Left kidney (tissue), 8 donors: ENCODE measurements at places on chromosomes 5 and 9.

GRCh38 chr5:143924311-143924978 lies 112.5 kb downstream of the HMHB1 start:
- no peak for DNase-seq

DNA sequence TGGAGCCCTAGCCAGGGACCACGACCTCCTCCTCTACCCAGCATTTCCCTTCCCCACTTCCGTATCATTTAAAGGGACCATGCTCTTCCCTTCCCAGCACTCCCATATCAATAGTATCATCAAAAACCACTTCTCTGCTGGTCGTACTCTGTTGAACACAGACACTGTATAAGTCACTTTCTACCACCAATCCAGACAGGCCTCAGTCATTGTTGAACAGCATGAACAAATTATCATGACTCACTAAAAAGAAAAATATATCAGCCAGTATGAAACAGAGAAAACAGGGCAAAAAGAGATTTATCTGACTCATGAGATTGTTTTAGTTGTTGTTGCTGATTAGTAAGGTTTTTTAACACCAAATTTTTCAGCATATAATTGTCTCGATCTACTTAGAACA lies 89.8 kb downstream of the CDKN2A start:
- DNase-seq, result no peak

GRCh38 chr5:1545805-1546355 lies 22.1 kb upstream of the LPCAT1 start:
- no peak for DNase-seq

- no peak for DNase-seq
Observed at GRCh38 chr5:57817001-57817453, 334.4 kb upstream of the ACTBL2 start.

- DNase-seq, result no peak
Observed at GRCh38 chr9:3888497-3888858, 362.7 kb upstream of the RFX3 start.

GRCh38 chr9:90365666-90366065 lies 277.0 kb downstream of the DIRAS2 start:
- DNase-seq, result no peak

GRCh38 chr9:134597041-134597913 lies 44.3 kb upstream of the COL5A1 start:
- no peak for DNase-seq

DNA sequence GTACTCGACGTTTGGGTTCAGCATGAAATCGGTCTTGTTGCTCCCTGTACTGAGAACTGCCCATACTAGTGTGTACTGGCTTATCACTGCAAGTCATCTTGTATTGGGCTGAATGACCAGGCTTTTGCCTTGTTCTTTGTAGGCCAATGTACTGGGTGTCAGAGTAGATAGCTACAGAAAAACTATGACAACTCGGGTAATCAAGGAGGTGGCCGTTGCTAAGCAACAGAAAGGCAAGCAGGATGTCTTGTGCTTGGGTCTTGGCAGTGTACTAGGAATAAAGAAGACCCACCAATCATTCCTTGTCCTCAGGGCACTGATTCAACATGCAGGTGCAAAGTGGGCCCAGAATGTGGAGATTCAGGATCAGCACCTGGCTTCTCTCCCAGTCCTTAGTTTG lies 11.9 kb upstream of the SHISAL2B start:
- no peak for DNase-seq

GRCh38 chr9:83432877-83433550 lies 105.2 kb downstream of the FRMD3 start:
- no peak for DNase-seq

DNA sequence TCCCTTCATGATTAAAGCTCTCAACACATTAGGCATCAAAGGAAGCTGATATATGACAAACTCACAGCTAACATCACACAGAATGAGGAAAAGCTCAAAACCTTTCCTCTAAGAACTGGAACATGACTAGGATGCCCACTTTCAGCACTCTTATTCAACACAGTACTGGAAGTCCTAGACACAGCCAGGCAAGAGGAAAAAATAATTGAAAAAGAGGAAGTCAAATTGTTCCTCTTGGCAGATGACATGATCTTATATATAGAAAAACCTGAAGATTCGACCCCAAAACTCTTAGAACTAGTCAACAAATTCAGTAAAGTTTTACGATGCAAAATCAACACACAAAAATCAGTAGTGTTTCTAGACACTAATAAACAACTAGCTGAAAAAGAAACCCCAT lies 144.3 kb upstream of the NREP start:
- DNase-seq, result no peak

- no peak for DNase-seq
Observed at GRCh38 chr9:128771094-128771721, 519 bp downstream of the ZER1 start.

- DNase-seq, result no peak
Observed at GRCh38 chr5:146112476-146112875, 7.1 kb upstream of the PLAC8L1 start.

GRCh38 chr9:129204840-129205239 lies 26.8 kb upstream of the IER5L start:
- no peak for DNase-seq

DNA sequence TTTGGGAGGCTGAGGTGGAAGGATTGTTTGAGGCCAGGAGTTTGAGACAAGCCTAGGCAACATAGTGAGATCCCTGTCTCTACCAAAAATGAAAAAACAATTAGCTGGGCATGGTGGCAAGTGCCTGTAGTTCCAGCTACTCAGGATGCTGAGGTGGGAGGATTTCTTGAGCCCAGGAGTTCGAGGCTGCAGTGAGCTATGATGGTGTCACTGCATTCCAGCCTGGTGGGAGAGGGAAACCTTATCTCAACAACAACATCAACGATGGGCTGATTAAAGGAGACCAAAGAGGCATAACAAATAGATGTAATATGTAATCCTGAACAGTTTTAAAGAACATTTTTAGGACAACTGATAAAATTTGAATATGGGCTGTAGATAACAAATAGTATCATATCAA lies 34.2 kb upstream of the PANK3 start:
- DNase-seq, result no peak

DNA sequence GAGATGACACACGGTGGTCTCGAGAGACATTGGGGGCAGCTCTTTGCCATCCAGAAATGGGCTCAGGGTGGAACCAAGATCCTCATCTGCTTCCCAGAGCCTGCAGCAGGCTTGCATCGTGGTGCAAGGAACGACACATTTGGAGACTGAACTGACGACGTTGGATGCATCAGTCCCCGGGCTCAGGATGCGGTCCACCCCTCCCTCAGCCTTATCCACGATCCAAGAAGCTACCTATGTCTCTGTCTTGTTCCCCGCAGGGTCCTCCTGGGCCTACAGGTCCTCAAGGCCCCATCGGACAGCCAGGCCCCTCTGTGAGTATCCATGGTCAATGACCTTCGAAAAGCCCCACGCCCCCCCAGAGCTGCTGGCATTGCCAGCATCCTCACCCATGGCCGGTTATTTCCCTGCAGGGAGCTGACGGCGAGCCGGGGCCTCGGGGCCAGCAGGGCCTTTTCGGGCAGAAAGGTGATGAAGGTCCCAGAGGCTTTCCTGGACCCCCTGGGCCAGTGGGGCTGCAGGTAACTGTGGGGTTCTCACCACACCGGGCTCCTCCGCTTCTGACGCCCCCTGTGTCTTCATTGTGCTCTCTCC lies 69.4 kb upstream of the FCN2 start:
- DNase-seq, result no peak

DNA sequence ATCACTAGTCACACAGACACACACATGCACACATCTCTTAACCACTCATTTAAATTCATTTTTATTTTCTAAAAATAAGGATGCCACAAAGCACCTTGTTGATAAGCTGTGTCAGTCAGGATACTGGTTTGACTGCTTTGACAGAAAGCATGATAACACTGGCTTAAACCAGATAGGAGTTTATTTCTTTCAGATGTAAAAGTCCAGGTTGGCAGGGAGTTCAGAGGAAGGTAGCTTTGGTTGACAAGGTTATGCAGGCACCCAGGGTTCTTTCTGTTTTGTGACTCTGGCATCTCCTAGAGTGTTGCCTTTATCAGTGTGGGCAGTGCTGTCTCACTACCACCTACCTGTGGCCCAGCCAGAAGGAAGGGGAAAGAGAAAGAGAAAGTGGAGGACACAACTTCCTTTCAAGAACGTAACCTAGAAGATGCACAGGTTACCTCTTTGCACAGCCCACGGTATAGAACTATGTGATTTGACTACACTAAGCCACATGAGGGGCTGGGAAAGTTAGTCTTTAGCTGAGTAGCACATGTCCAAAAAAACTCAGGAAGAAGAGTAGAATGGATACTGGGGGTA lies 334.7 kb downstream of the OSTF1 start:
- DNase-seq, result no peak

DNA sequence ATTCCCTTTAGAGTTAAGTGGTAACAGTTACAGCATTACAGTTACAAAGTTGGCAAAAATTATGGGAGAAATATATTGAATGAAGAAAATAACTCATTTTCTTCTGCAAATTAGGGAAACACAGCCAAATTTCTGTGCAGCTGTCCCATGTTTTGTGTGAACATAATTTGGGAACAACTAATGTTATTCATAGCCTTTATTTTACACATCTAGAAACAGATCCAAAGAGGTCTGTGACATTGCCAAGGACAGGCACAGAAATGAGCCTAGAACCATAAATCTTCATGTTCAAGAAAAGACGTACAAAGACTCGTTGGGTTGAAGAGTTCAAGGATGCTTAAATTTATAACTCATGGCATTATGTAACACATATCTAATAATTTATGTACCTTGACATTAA lies 114.1 kb upstream of the TXNDC8 start:
- peak; percentile 17 for DNase-seq

DNA sequence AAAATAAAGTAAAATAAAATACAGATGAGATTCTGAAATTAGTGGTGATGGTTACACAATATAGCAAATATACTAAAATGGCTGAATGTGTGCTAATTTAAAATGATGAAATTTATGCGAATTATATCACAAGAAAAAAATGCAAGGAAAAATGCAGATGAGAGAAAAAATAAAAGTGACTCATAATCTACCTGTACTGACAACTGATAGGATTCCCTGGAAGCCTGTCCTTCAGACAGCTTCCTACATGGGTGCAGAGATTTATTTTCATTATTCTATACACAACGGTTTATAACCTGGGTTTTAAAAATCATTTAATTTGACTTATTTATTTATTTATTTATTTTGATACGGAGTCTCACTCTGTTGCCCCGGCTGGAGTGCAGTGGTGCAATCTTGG lies 5.8 kb upstream of the NCS1 start:
- DNase-seq, result no peak

GRCh38 chr5:10335711-10336470 lies 17.6 kb upstream of the MARCHF6 start:
- no peak for DNase-seq

DNA sequence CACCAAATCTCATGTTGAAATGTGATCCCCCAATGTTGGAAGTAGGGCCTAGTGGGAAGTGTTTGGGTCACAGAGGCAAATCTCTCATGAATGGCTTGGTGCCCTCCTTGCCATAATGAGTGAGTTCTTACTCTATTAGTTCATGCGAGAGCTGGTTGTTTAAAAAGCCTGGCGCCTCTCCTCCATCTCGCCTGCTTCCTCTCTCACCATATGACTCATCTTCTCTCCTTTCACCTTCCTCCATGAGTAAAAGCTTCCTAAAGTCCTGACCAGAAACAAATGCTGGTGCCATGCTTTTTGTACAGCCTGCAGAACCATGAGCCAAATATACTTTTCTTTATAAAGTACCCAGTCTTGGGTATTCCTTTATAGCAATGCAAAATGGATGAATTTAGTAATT lies 20.9 kb upstream of the ARHGAP26 start:
- no peak for DNase-seq

GRCh38 chr9:116163293-116164055 lies 9.9 kb downstream of the PAPPA start:
- DNase-seq, result no peak

DNA sequence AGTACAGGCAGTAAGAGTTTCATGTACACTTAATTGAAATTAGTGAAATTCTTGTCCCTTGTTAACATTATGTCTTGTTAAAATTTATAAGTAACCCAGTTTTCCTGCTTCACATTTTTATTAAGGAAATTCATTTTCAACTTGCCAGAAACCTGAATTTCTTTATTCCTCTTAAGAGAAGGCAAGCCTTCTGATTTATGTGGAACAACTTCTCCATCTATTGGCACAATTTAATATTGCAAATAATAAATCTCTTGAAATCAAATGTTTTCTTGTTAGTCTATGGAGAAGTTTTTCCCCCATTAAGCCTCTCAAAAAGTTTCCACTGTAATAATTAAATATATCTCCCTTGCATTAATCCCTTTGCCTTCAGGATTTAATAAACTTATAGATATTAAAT lies 33.8 kb upstream of the ACO1 start:
- DNase-seq, result peak; percentile 29

DNA sequence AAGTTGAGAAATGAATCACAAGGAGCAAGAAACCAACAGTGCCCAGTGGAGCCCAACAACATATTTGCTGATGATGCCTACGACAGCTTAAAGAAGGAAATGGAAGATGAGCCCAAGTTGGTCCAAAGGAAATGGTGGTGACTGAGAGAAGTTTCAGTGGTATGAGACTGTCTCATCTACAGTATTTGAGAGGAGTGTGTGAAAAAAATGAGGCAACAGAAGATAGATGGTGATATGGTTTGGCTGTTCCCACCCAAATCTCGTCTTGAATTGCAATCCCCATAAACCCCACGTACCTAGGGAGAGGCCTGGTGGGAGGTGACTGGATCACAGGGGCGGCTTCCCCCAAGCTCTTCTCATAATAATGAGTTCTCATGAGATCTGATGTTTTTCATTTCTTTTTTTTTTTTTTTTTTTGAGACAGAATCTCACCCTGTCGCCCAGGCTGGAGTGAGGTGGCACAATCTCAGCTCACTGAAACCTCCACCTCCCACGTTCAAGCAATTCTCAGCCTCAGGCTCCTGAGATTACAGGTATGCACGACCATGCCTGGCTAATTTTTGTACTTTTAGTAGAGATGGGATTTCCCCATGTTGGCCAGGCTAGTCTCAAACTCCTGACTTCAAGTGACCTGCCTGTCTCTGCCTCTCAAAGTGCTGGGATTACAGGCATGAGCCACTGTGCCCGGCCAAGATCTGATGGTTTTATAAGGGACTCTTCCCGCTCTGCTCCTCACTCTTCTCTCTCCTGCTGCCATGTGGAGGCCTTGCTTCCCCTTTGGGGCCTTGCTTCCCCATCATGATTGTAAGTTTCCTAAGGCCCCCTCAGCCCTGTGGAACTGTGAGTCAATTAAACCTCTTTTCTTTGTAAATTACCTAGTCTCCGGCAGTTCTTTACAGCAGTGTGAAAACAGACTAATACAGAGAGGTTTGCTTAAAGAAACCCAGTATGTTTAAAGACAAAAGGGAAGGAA lies 30.2 kb downstream of the EFCAB9 start:
- DNase-seq, result no peak

GRCh38 chr9:124180557-124180956 lies 77.2 kb upstream of the NEK6 start:
- DNase-seq, result peak; percentile 5

DNA sequence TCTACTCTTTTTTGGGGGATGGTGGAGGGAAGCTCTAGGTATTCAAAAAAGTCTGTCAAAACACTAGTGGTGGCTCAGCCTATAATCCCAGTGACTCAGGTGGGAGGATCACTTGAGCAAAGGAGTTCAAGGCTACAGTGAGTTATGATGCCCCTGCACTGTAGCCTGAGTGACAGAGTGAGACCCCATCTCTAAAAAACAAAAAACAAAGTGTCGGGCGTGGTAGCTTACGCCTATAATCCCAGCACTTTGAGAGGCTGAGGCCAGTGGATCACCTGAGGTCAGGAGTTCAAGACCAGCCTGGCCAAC lies 15.8 kb upstream of the SLC35D2 start:
- DNase-seq, result no peak

GRCh38 chr9:19298436-19299000 lies 68.0 kb downstream of the DENND4C start:
- DNase-seq, result no peak
